Right lobe of liver (tissue), 6 donors: ENCODE measurements at places on chromosomes 1 and 21.

- no peaks in the 10 kb centered on the region for H3K36me3 ChIP-seq
- H3K27ac ChIP-seq: no peak overlapping the region
- no peaks in the 10 kb centered on the region for H3K27me3 ChIP-seq
- no peak for DNase-seq
- H3K4me3 ChIP-seq: no peak overlapping the region
- no peaks in the 10 kb centered on the region for H3K4me1 ChIP-seq
Measured at GRCh38 chr1:231176421-231176820, 14.6 kb downstream of the TRIM67 start.

GRCh38 chr1:223709598-223709997 lies 2.7 kb upstream of the CAPN2 start:
- H3K4me1 ChIP-seq: peaks cover 6% of the 10 kb centered on the region
- no peaks in the 10 kb centered on the region for H3K36me3 ChIP-seq
- DNase-seq: no peak
- H3K27me3 ChIP-seq: no peaks in the 10 kb centered on the region

DNA sequence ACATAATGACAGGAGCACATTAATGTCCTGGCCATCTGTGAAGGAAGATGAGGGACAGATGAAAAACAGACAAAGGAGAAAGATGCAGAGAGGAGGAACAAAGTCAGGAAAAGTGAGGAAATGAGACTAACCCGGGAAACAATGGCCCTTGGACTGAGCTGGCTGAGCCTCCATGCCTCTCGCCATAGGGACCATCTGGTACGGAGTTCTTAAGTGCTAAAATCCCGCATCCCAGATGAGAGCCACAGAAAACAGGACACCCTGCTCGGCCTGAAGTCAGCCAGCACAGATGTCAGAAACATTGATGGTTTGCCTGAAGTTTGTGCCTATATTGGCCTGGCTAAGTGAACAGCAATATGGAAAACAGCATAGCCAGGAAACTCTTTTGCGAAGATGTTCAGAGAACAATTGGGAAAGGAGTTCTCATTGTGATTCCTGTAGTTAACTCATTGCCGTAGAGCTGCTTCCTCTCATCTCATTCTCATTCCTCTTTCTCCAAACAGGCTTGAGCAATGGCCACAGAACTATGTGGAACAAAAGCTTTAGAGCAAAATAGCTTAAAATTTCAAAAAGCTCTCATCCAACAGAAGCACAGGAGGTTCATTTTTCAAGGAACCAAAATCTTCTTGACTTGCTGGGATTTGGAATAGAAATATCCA lies 96.6 kb downstream of the ASTN1 start:
- H3K27ac ChIP-seq: no peak overlapping the region
- H3K4me3 ChIP-seq: no peak overlapping the region
- H3K36me3 ChIP-seq: no peaks in the 10 kb centered on the region
- no peak for DNase-seq
- no peaks in the 10 kb centered on the region for H3K27me3 ChIP-seq

DNA sequence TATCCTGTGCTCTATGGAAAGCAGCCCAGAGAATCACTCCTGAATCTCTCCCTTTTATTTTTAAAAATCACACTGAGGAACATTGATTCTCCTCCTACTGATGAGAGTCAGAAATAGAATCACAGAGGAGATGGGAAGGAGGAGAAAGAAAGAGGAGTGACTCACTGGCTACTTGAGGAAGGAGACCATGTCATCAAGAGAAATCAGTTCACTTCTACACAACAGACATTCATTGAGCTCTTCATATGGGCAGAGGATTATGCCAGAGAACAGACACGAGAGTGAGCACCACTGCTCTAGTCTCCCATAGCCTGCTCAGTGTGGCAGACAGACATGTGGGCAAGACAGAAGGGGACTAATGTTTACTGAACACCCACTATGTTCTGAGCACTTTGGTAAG lies 44.2 kb downstream of the RAB3B start:
- no peaks in the 10 kb centered on the region for H3K36me3 ChIP-seq
- no peak overlapping the region for H3K4me3 ChIP-seq
- no peaks in the 10 kb centered on the region for H3K4me1 ChIP-seq
- no peak overlapping the region for H3K27ac ChIP-seq
- no peaks in the 10 kb centered on the region for H3K27me3 ChIP-seq
- no peak for DNase-seq

DNA sequence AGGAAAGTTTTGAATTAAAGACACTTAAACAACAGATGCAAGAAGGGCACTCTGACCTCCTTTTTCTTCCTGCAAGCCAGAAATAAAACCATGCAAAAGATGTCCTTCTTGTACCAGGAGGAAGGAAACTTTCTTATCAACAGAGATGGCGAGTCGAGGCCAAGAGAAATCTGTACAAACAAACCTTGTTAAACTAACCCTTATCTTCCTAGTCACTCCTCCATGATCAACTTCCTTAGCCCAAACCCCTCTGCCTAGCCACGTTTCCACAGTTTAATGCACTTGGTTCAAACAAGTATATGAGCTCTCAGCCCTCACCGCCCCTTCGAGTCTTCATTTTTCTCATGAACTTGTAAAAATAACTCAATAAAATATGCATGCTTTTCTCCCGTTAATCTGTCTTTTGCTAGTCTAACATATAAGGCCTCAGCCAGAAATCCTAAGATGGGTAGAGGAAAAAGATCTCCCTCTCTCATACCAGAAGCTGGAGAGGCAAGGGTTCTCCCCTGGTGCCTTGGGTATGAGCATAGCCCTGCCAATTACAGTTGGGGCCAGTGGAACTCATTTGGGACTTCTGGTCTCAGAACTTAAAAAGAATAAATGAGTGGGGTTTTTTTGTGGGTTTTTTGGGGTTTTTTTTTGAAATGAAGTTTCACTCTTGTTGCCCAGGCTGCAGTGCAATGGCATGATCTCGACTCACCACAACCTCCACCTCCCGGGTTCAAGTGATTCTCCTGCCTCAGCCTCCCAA lies 141.7 kb upstream of the SOD1 start:
- H3K27me3 ChIP-seq: no peaks in the 10 kb centered on the region
- DNase-seq: no peak
- H3K36me3 ChIP-seq: no peaks in the 10 kb centered on the region

DNA sequence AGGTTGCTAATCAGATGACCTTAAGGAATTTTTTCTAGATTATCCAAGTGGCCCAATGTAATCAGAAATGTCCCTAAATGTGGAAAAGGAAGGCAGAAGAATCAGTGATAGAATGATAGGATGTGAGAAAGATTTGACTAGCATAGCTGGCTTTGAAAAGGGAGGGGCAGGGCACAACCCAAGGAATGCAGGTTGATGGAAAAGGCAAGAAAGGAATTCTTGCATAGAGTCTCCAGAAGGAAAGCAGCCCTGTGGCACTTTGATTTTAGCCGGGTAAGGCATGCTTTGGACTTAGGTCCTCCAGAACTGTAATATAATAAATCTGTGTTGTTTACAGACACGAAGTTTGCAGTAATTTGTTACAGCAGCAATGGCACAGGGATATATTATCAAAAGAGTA lies 375.7 kb upstream of the B3GALT2 start:
- no peak overlapping the region for H3K27ac ChIP-seq
- no peak for DNase-seq
- H3K4me3 ChIP-seq: no peak overlapping the region
- H3K36me3 ChIP-seq: no peaks in the 10 kb centered on the region
- H3K4me1 ChIP-seq: no peaks in the 10 kb centered on the region
- no peaks in the 10 kb centered on the region for H3K27me3 ChIP-seq

- no peak overlapping the region for H3K27ac ChIP-seq
- no peaks in the 10 kb centered on the region for H3K36me3 ChIP-seq
- no peak overlapping the region for H3K4me3 ChIP-seq
- no peaks in the 10 kb centered on the region for H3K27me3 ChIP-seq
Measured at GRCh38 chr1:12129624-12130023, 37.2 kb upstream of the TNFRSF1B start.

GRCh38 chr1:211329764-211330201 lies 3.1 kb downstream of the TRAF5 start:
- no peak for DNase-seq
- no peak overlapping the region for H3K27ac ChIP-seq
- no peak overlapping the region for H3K4me3 ChIP-seq
- no peaks in the 10 kb centered on the region for H3K4me1 ChIP-seq
- H3K27me3 ChIP-seq: no peaks in the 10 kb centered on the region
- no peaks in the 10 kb centered on the region for H3K36me3 ChIP-seq

- DNase-seq: peak; percentile 27
- H3K4me1 ChIP-seq: no peaks in the 10 kb centered on the region
- no peaks in the 10 kb centered on the region for H3K27me3 ChIP-seq
Measured at GRCh38 chr1:43444151-43444828, 9.4 kb downstream of the HYI start.

DNA sequence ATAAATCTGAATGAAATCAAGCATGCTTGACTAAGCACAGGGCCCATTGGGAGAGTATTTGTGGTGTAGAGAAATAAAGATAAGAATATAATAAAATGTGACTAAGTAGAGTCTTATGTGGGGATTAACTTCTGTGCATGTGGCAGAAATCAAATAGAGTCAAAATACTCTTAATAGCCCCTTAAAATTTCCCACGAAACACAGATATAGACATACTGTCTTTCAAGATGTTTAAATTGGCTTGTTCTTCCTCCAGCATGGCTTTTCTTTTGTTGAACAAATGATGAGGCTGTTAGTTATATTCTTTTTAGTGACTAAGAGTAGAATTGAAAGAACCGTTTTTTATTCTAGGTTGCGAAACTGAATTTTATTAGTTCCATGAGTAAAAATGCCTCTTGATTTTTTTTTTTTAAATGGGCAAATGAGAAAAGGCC lies 112.3 kb downstream of the RPS6KC1 start:
- no peak overlapping the region for H3K27ac ChIP-seq
- H3K4me1 ChIP-seq: no peaks in the 10 kb centered on the region
- no peak overlapping the region for H3K4me3 ChIP-seq
- H3K36me3 ChIP-seq: no peaks in the 10 kb centered on the region
- DNase-seq: no peak
